Breast epithelium (tissue), 4 donors: ENCODE measurements at places on chromosomes 6 and 20. TPM values are rescaled to one million over a fixed set of nuclear protein-coding genes. Genes with fewer than 3 reads are reported as not detected.

The TUBB1 gene
- not detected for total RNA-seq

The KCNQ2 gene
- total RNA-seq: not detected

The FAM209B gene
- total RNA-seq: not detected

The COL19A1 gene
- 0.66 TPM for total RNA-seq

The ADGRF5 gene
- 41.6 TPM for total RNA-seq

The TAGAP gene
- 4.1 TPM for total RNA-seq

The PRND gene
- total RNA-seq: not detected

The TAAR2 gene
- not detected for total RNA-seq

The GJA10 gene
- total RNA-seq: not detected

The NT5DC1 gene
- total RNA-seq: 11.2 TPM

The MAS1 gene
- not detected for total RNA-seq

The GTSF1L gene
- total RNA-seq: not detected

The GSTA2 gene
- total RNA-seq: not detected

The DNAH8 gene
- under 0.01 TPM for total RNA-seq

The DYNLT2 gene
- 2.6 TPM for total RNA-seq

The MMP24 gene
- 2.5 TPM for total RNA-seq

The GNMT gene
- 1.8 TPM for total RNA-seq

The PCSK2 gene
- total RNA-seq: not detected

The CRIP3 gene
- 1.6 TPM for total RNA-seq

The MTFR2 gene
- 0.73 TPM for total RNA-seq

The MATN4 gene
- total RNA-seq: 0.33 TPM

The DLL1 gene
- 26.9 TPM for total RNA-seq

The STX11 gene
- 20.0 TPM for total RNA-seq

The SRMS gene
- total RNA-seq: not detected

The RAET1L gene
- not detected for total RNA-seq

The GNAS-AS1 gene
- 0.48 TPM for total RNA-seq

The SNPH gene
- 2.3 TPM for total RNA-seq

The TMEM200A gene
- total RNA-seq: 6.6 TPM

The OOEP gene
- total RNA-seq: not detected

The TSBP1 gene
- total RNA-seq: not detected

The FABP7 gene
- not detected for total RNA-seq

The C6orf141 gene
- 9.4 TPM for total RNA-seq

The SOX4 gene
- total RNA-seq: 71.0 TPM

The TTLL9 gene
- 0.98 TPM for total RNA-seq

The SNAI1 gene
- 4.3 TPM for total RNA-seq

The PTPN1 gene
- 29.2 TPM for total RNA-seq

The HLA-DOA gene
- 2.1 TPM for total RNA-seq

The B3GAT2 gene
- total RNA-seq: not detected

The GTPBP2 gene
- 58.0 TPM for total RNA-seq

The HINT3 gene
- total RNA-seq: 19.0 TPM

The MYLK4 gene
- total RNA-seq: 1.9 TPM

The AARS2 gene
- 6.9 TPM for total RNA-seq

The VARS2 gene
- 15.7 TPM for total RNA-seq

The WFDC10B gene
- total RNA-seq: not detected

The PTCHD4 gene
- 1.6 TPM for total RNA-seq

The CD24 gene
- 16.8 TPM for total RNA-seq

The ZNF165 gene
- 0.16 TPM for total RNA-seq

The DNMT3B gene
- 0.96 TPM for total RNA-seq

The SLC17A1 gene
- total RNA-seq: not detected

The SLC35D3 gene
- total RNA-seq: not detected

The PEX7 gene
- 20.0 TPM for total RNA-seq

The PHACTR3 gene
- total RNA-seq: 0.16 TPM

The EPB41L1 gene
- 43.7 TPM for total RNA-seq
